ENCODE measurements at places on chromosomes 3 and 15. TPM values are rescaled to one million over a fixed set of nuclear protein-coding genes. Genes with fewer than 3 reads are reported as not detected.

TTLL13 gene
- 0.08 TPM for polyA plus RNA-seq

GPR15 gene
- 3.1 TPM for polyA plus RNA-seq

TOMM70 gene
- 14.0 TPM for polyA plus RNA-seq

DMXL2 gene
- 1.1 TPM for polyA plus RNA-seq

CCDC39 gene
- not detected for polyA plus RNA-seq

NUP210 gene
- 72.2 TPM for polyA plus RNA-seq
